ENCODE measurements at places on chromosomes 16 and 17.

GRCh38 chr16:4511441-4512082 is 27.0 kb downstream of the CDIP1 start:
- no peak for DNase-seq

DNA sequence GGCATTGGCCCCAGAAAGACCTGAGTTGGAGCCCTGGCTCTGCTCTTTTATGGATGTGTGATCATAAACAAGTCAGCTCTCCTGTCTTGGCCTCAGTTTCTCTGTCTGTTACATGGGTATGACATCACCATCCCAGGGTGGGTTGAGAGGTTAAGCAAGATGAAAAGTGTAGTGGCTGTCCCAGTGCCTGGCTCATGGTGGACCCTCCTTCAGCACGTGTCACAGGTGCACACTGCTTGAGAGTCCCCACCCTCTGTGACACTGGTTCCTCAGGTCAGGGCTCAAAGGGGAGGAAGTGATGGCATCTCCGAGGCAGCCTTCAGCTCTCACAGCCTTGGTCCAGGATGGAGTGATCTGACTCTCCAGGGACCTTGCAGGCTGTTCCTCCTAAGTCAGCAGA is 218.4 kb downstream of the HAPSTR1 start:
- no peak for DNase-seq

GRCh38 chr17:75403131-75403530 is 2.3 kb downstream of the GRB2 start:
- no peak for DNase-seq

DNA sequence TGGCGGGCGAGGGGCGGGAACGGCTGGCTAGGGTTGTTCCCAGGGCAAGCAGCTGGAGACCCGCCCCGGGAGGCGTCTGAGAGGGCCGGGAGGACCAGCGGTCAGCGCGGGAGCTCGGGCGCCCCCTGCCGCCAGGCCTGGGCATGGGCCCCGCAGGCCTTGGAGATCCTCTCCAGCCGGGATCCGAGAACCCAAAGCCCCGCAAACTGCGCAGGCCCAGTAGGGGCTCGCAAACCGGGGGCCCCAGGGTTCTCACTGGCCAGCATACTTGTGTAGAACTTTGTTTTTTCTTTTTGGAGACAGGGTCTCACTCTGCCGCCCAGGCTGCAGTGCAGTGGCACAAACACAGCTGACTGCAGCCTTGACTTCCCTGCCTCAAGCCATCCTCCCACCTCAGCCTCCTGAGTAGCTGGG is 20.8 kb upstream of the ZNF423 start:
- no peak for DNase-seq

DNA sequence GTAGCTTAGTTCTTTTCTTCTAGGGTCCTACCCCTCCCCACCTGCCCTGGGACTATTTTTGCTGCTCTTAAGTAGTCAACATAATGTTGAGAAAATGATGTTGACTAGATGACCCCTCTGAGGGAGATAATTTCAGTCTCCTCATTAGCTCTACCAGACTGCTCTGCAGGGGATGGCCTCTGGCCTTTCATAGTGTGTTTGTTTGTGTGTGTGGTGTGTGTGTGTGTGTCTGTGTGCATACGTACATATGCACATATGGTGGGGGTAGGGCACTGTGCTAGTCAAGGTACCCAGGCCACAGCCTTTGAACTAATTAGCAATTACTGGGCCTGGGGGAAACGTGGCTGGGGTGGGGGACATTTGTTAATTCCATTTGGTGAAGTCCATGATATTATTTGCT is 254.0 kb downstream of the SHISA9 start:
- no peak for DNase-seq

DNA sequence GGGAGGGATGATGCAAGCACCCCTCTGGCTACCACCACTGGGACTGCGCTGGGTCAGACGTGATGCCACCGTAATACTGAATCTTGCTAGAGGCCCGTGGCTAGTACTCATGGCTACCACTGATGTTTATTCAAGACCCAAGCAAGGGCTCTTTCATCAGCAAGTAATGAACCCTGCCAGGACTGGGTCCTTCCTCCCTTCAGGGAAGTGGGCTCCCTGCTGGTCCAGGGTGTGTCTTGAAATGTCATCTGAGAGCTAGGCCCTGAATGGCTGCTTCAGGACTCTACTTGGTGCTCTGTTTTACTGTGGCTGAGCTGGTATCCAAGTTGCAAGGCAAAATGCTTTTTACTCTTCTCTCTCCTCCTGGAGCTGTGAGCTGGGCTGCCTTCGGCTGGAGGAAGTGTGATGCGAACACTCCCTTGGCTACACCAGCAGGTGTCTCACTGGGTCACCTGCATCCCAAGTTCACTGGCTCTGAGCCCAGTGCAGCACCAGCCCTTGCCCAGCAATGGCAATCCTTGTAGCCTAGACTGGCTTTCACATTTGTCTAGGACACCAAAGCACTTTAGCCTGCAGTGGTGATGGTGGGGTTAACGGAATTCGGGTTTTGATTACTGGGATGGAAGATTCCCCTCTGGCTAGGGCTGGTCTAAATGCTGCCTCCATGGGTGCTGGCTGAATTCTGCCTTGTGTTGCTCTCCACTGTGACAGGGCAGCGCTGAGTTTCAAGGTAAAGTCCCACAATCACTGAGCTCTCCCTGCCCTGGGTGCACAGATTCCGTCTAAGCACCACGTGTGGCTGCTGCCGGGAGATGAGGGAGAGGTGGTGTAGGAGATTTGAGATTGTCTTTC is 98.6 kb downstream of the USP22 start:
- DNase-seq: no peak

DNA sequence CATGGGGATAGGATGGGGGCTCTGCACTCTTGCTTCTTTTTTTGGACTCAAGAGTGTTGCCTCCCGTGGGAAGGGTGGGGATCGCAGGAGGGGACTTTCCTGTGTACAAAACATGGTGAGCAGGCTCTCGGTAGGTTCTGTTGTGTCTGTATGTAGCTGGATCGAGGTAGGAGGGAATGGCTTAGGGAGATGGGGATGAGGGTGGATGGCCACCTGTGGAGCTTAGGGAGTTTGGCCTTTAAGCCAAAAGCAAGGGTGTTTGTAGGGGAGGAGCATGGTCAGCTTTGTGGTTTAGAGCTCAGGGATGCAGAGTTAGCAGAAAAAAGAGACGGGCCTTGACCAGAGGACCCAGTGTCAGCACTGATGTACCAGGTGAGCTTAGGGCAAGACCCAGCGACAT is 11.0 kb upstream of the EDC4 start:
- DNase-seq: no peak

DNA sequence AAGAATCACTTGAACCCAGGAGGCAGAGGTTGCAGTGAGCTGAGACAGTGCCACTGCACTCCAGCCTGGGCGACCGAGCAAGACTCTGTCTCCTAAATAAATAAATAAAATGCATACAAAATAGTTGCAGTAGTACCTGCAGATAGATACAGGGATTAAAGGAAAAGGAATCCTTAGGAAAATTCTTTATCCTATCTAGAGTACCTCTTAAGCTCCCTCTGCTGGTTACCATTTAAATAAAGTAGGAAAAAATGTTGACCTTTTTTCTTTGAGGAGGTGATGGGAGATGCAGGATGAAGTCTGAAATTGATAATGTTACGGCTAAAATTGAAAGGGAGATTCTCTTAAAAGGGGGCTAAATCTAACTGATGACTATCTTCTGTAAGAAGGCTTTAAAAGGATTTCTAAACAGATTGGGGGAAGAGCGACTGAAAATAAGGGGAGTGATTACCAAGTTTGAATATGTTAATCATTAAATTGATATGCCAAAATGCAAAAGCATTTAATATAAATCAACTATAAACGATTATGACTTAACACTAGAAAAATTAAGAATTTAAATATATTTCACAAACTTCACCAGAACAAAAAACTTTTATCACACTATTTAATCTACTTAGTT is 29.4 kb downstream of the C16orf87 start:
- no peak for DNase-seq

GRCh38 chr17:50190603-50191358 is 10.7 kb downstream of the COL1A1 start:
- DNase-seq: no peak
